ENCODE measurements at places on chromosomes 16 and 17. TPM values are rescaled to one million over a fixed set of nuclear protein-coding genes. Genes with fewer than 3 reads are reported as not detected.

Gene KRT40
- total RNA-seq: not detected

Gene HOXB5
- total RNA-seq: 0.54 TPM

Gene UBALD2
- 14.7 TPM for total RNA-seq

Gene ODAD4
- not detected for total RNA-seq

Gene CLEC3A
- not detected for total RNA-seq

Gene NPIPA5
- 5.1 TPM for total RNA-seq

Gene BIRC5
- 105 TPM for total RNA-seq

Gene SKA2
- total RNA-seq: 107 TPM

Gene CIBAR2
- total RNA-seq: not detected

Data from mammary microvascular endothelial cell (primary cell).